ENCODE measurements at places on chromosomes 7 and 10.

- DNase-seq, result no peak
These were observed 17.5 kb upstream of the OTUD1 start for GRCh38 chr10:23421397-23421796.

DNA sequence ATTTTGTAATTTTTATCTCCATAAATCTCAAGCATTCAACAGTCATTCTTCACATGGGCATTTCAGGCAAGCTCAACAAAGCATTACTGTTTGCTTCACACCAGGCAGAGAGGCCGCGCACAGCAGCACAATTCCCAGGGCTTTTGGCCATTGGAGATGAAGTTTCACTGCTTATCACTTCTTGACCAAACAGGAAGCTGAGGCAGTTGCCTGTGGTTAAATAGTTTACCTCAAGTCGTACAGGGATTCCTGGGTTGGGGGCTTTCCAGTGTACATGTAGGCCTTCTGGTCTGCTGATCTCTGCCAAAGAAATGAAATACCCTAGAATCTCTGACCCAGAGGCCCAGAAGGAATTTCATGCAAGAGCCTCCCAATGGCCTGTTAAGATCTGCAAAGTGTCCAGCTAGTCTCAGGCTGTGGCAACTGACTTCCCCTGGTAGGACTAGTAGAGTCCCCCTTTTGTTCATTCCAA, 11.2 kb upstream of the PRDX3 start:
- DNase-seq, result no peak

DNA sequence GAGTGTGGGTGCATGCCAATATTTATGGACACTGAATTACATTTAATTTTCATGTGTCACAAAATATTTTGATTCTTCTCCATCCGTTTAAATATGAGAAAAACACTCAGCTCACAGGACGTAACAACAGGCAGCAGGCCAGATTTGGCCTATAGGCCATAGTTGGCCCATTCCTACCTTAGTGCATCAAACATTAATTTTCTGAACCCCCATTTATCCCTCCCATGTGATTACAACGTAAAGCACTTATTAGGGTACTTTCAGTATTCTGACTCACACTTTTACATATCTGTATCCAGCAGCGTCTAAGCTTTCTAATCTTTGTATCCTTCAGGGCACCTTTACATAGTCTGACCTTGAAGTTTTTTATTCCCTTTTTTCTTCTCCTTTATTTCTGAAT, 4.0 kb downstream of the IDI1 start:
- DNase-seq, result no peak

GRCh38 chr10:71465551-71466252, 69.0 kb downstream of the CDH23 start:
- no peak for DNase-seq

DNA sequence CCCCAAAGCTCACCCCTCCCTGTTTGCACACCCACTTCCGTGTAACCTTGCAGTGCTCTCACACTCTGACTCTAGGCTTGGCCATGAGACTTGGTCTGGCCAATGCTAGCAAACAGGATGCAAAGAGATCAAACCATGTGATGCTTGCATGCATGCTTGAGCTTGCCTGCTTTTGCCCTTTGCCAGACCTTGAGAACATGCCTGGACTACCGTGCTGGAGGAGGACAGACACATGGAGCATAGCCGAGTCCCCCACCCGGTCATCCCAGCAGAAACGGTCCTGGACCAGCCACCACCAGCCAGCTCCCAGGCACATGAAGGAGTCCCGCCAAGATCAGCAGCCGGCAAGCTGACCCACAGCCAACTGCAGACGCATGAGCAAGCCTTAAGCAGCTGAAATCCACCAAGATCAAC, 23.4 kb downstream of the PYROXD2 start:
- DNase-seq, result no peak

- DNase-seq, result no peak
These were observed 333.3 kb downstream of the CACNA2D1 start for GRCh38 chr7:82110146-82110840.

- DNase-seq, result no peak
These were observed 124.4 kb downstream of the TACC2 start for GRCh38 chr10:122113161-122113944.

DNA sequence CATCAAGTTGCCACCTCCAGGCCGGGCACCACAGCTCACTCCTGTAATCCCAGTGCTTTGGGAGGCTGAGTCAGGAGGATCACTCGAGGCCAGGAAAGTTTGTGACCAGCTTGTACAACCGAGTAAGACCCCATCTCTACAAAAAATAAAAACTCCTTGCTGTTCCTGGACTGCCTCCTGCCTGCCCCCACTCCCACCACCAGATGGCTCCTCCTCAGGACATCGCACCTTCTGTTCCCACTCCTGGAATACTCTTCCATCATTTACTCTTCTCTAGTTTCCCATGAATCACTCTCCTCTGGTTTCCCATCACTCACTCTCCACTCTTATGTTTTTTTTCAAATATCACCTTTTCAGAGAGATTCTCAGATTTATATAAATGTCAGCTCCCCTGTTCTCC, 540.7 kb downstream of the CALN1 start:
- DNase-seq, result no peak

- DNase-seq, result no peak
These were observed 3.1 kb downstream of the TBC1D12 start for GRCh38 chr10:94405406-94405805.

DNA sequence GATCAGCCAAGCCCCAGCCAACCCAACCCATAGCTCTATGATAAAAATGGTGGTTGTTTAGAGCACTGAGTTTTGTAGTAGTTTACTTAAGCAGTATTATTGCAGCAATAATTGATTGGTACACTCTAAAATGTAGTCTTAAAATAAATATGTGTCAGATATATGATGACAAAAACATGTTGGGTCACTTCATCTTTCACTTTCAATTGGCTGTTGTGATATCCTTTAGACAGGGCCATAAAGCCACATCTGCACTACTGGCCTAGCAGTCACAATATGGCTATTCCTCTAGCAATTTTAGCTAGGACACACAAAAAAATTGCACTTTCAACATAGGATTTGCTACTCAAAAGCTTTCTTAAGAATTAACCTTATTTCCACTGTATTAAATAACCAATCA, 5.9 kb upstream of the CAV1 start:
- DNase-seq, result no peak

GRCh38 chr10:103711351-103711994, 143.9 kb downstream of the SH3PXD2A start:
- no peak for DNase-seq

- peak; percentile 97 for DNase-seq
These were observed at the start of gene DDX50 for GRCh38 chr10:68901105-68901927. Gene DDX50 (plus strand): TSS chr10:68901315. CDS start chr10:68901385, 70 bp downstream.

DNA sequence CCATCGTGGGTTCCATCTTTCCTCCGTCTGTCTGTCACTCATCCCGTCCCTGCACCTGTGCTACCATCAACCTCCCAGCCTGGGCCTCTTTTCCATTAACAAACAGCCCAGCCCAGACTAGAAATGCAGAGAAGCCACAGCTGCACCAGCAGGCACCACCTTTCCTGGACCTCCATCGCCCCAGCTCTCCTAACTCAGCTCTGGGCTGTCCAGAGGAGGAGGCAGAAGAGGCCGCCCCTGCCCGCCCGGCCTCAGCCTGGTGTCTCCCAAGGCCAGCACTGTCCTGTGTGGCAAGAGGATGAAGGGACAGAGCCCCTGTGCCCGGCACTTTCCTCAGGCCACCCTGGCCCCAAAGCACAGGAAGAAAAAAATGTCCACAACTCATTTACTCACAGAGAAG, 225.6 kb downstream of the PTPRN2 start:
- no peak for DNase-seq

DNA sequence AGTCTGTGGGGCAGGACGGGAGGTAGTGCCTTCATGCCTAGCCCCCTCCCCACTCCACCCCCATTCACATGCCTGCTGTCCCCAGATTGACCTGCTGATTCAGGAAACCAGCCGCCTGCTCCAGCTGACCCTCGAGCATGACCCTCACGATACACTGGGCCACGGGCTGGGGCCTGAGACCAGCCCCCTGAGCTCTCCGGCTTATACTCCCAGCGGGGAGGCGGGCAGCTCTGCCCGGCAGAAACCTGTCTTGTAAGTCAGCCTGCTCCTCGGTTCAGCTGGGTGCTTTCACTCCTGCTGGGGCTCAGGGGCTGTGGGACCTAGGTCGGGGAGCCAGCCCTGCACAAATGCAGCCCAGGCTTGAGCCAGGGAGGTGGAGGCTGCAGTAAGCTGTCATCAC, 22.4 kb downstream of the LIMK1 start:
- no peak for DNase-seq

DNA sequence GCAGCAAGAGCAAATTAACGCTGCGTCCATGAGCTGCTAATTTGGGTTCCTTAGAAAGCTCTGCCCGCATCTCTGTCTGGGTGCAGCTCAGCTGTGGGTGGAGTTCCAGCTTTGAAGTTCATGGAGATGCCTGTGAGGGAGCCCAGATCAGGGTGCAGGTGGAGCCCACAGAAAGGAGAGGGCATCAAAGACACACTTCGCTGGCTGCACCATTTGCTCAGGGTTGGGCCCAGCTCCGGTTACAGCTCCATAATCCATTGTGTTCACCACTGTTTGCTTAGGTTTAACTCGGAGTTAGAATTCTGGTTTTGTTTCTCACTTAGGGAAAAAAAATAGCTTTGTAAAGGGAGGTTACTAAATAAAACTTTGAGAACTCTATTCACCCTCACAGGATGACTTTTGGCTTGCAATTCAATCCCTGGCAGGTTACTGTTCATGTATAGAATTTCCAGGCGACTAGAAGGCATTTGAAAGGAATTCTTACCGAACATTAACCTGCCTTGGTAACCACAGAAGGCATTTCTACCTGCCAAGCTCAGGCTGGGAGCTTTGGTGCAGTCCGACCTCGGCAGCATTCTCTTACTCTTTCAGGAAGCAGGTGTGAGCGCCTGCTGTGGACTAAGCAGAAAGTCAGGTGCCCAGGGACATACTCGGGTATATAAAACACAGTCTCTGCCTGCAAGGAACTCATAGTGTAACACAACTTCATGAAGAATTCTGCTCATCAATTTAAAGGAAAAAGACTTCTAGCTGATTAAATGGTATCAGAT, 179.5 kb upstream of the RNF32 start:
- no peak for DNase-seq

GRCh38 chr10:111338805-111339204, 262.0 kb downstream of the ADRA2A start:
- no peak for DNase-seq

- no peak for DNase-seq
These were observed 101.0 kb downstream of the CABCOCO1 start for GRCh38 chr10:61763778-61764177.

DNA sequence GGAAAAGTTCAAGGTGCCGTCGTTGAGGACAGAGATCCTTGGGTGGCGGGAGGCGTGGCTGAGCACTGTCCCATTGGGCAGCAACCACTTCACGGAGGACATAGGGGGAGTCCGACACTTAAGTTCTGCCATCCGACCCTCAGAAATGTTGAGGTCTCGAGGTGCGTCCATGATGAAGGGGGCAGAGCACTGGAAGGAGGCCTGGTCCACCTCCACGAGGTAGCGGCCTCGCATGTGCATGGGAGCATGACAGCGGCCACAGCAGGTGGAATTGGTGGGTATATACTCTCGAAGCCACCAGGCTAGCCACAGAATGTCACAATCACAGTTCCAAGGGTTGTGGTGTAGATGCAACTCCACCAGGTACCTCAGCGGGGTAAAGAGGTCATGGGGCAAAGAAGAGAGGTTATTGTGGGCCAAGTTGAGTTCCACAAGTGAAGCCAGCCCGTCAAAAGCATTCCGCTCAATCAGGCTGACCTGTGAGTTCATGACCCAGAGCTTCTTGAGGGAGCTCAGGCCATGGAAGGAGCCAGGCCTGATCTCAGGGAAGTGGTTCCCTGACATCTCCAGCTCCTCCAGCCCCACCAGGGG, 1.7 kb downstream of the LRRC4 start:
- DNase-seq, result no peak

DNA sequence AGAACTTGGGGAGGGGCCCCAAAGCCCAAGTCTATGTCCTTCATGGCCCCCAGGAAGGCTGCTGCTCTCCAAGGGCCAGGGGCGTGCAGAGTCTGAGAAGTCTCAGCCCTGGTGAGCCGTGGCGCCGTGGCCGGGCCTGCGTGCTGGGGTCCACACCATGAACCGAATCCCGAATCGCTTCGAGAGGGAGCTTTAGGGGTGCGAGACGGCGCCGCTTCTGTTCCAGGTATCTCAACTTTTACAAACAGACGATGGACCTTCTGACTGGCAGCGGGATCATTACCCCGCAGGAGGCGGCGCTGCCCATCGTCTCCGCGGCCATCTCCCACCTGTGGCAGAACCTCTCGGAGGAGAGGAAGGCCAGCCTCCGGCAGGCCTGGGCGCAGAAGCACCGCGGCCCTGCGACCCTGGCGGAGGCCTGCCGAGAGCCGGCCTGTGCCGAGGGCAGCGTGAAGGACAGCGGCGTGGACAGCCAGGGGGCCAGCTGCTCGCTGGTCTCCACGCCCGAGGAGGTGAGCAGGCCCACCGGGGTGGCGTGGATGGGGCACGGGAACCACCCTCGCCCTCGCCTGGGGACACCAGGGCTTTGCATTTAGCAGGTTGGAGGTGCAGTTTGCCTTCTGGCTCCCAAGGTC, 12.7 kb downstream of the STRA8 start:
- DNase-seq, result no peak

- no peak for DNase-seq
These were observed 23.7 kb downstream of the GSDME start for GRCh38 chr7:24733414-24734060.

GRCh38 chr10:61438141-61438988, 14.8 kb downstream of the TMEM26 start:
- DNase-seq, result peak; percentile 36

DNA sequence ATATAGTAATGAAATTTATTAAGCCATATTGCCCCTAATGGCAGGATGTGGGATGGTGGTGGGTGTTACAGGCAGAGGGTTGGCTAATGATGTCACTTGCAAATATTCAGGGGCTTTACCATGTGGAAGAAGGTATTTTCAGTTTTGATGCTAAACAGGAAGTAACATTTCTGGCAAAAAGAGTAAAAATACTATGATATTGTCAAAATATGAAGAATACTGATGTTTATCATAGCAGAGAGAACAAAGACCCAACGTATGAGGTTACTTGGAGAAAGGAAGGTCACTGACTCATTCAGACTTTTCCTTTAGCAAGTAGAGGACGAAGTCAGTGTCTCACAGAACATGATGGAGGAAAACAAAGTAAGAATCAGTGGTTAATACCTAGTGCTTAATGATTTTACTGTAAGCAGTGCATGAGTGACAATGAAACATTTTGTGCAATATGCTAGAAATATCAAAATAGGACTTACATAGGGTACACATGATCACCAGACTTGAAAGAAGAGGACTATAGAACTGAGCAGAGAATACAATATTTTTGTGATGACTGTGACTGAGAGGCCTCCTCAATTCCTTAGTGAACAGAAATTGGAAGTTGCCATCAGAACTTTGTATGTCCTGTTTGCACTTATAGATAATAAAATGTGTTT, 89.7 kb upstream of the STEAP4 start:
- DNase-seq, result no peak

DNA sequence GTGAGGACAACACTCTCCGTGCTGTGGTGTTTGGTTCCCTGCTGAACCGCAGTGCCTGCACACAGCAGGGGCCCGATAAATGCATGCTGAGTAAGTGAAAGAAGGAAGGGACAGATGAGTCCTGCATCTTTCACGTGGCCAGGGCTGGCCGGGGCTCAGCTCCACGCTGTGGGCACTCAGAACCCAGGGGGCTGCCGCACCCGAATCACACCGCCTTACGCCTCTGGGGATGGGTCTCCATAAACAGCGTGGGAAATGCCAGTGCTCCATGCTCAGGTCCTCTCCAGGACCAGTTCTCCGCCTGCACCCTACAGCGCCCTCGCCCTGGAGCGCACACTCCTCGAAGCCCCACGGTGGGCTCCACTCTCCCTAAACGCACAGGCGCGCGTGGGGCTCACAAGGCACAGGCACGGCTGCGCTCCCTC, 38.1 kb downstream of the RASGEF1A start:
- DNase-seq, result no peak
